Chondrocyte (in vitro differentiated cells): ENCODE measurements at places on chromosomes 6 and 20.

- DNase-seq, result no peak
Observed at GRCh38 chr6:100673641-100674040, 207.5 kb downstream of the ASCC3 start.

DNA sequence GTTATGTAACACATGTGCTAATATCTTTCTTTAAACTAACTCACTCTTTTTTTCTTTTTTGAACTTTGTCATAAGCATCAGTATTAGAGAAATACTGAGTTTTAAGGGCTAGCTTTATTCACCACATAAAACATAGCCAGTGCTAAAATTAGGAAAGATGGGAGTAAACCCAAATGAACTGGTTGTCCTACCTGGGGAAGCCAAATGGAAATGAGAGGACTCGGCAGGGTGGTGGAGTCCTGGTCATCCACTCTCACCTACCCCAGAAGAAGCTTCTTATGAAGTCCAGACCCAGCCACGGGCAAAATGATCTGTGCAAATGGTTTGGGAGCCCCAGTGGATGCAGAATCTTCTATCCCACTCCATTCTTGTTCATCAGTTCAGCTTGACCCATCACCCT lies 56.1 kb downstream of the MDGA1 start:
- DNase-seq, result no peak

DNA sequence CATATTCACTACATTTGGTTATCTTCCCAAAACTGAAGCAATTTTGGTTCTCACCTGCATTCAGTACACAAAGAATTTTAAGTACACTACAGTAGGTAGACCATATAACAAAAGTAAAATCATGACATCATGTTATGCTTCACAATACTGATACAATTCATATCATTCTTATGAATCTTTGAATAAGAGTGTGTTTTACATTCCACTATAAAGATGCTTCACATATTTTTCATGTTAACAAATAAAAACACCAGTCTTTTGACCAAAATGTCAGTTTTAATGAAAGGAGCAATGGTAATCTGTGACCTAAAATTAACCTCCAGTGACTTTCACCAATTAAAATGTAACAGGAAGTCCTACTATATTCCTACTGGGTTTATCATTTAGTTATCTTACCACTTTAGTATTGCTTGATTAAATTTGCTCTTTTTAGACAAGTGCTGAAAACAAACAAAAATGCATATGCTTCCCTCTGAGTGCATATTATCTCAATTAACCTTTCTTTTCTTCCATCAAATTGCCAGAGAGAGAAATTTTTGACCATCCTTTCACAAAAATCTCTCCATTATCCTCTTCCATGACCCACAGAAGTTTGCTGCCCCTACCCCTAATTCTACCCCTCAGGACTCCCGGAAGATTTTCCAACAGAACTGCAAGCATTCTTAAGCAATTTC lies 49.3 kb downstream of the PHIP start:
- DNase-seq, result no peak

DNA sequence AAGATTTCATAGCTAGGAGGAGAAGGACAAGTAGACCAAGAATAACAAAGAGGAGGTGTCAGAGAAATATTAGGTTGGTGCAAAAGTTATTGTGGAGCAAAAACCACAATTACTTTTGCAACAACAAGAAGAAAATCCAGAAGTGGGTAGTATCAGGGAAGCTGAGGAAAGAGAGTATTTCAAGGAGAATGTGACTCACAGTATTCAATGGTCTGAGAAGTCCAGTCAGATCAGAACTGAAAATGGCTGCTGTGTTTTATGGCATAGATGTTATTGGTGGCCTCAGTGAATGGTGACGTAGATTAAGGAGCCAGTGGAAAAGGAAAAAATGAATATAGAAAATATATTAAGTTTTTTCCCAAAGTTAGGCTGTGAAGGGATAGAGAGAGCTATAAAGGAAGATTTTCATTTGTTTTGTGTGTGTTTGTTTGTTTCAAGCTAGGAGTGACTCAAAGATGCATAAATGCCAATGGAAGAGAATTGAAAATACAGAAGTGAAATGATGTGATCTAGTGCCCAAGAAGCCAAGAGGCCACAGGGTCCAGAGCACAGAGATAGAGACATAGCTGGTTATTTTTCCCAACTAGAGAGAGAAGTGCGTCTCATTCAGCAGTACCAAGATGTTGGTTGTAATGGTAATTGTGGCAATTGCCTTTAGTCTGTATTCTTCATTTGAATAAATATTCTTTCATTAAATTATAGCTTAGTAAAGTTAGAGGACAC lies 112.8 kb downstream of the ADTRP start:
- no peak for DNase-seq

- no peak for DNase-seq
Observed at GRCh38 chr20:44651684-44652423, at the start of gene ADA. Gene ADA, minus strand, starts transcription at chr20:44651699. Its CDS starts 92 bp downstream, at chr20:44651607.
